ENCODE measurements at places on chromosomes 12 and 14.

DNA sequence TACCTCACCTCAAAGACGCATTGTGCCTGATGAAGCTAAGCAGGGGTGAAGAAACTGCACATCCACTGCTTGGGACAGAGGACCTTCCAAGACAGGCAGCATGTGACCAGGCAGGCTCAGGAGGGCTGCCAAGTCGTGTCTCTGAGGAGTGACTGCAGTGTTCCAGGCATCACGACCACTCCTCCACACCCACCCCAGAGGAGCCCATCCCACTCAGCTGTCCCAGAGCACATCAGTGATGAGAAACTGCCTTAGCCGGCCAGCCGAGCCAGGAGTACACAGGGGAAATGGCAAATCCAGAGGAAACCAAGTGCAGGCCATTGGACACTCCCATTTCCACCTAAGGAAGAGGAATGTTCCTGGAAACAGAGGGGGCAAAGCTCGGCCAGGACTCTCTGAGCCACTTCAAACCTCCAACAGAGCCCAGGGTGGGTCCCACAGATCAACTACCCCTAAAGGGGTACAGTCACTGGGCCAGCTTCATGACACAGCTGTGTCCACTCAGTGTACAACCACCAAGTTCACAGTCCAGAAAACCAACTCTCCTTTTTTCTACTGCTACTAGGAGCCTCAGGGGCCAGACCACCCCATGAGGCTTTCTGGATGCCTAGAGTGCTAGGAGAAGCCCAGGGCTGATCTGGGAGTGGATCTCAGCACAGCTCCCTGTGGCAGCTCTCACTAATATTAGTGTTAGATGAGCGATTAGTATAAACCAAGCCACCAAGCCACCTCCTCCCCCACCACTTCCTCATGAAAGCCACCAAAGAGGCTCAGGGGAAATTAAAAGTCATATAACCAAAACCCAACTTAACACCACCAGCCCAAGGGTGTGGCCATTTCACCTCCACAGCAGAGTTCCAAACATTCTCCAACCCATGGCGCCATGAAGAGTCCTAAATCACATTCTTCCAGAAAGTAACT lies 15.4 kb downstream of the PXN start:
- no peak for DNase-seq

GRCh38 chr12:6827437-6827911 lies 733 bp upstream of the P3H3 start:
- no peak for DNase-seq

- DNase-seq: no peak
Observed at GRCh38 chr14:54642801-54643695, 76.1 kb downstream of the SAMD4A start.

DNA sequence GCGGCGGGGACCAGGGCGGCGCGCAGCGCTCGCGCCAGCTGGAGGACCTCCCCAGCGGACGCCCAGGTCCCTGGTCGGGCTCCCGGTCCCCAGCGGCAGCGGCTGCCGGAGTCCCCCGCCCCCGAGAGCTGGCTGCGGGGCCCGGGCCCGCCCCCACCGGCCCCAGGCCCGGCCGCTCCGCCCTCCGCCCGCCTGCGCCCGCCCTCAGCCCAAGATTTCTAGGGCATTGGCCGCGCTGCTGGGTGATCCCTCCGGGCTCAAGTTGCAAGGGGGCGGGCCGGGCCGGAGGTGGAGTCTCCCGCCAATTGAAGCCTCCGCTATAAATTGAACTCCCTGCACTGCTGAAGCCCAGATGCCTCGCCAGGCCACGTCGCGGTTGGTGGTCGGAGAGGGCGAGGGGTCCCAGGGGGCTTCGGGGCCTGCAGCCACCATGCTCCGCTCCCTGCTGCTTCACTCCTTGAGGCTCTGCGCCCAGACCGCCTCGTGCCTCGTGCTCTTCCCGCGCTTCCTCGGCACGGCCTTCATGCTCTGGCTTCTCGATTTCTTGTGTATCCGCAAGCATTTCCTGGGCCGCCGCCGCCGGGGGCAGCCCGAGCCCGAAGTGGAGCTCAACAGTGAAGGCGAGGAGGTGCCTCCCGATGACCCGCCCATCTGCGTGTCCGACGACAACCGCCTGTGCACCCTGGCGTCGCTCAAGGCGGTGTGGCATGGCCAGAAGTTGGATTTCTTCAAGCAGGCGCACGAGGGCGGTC lies at the start of gene DIO3:
Gene DIO3, plus strand, starts transcription at position 351 of the 752 bp plus-strand sequence.
- no peak for DNase-seq

GRCh38 chr12:50120521-50120920 lies 8.5 kb downstream of the COX14 start:
- no peak for DNase-seq

DNA sequence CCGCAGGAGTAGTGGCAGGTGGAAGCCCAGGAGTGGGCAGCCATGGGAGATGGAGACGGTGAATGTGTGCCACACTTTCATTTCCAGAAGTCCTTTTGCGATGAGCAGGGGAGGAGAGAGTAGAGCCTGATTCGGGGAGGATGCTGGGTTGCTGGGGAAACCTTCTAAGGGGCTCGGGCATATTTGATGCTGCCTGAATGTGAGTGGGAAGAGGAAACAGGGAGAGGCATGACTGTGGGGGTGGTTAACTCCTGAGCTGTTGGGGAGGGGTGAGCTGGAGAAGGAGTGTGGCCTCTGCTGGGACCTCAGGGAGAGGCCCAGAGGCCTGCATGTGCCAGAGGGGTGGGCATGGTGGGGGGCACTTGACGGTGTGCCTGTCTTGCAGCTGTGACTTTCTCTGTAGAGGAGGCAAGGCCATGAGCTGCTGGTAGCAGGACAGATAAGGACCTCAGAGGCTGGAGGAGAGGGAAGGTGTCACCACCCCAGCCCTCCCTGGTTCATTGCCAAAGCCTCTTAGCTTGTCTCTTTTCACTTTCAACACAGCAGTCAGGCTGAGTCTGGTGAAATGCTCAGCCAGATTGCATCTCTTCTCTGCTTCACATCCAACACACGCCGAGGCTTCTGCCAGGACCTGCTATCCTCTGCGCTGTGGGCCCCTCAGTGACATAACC lies 11.4 kb downstream of the GLT1D1 start:
- DNase-seq: no peak

GRCh38 chr12:124754949-124755800 lies 108.5 kb downstream of the SCARB1 start:
- DNase-seq: no peak

- no peak for DNase-seq
Observed at GRCh38 chr12:32089586-32089985, 17.1 kb upstream of the BICD1 start.

DNA sequence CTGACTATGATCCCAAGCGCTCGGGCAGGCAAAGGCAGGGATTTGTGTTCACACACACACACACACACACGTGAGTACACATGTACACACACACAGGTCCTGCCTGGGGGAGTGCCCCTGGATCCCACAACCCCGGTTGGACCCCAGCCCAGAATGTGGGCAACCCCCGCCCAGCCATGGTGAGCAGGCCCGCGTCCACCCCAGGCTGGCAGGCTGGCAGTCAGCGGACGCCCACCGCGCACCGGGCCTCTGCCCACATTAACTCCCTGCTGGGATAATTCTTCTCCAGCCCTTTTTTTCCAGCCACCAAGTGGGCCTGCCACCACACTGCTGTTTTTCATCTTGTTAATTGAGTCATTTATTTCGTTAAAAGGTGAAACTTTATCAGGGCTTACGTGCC lies 256.2 kb downstream of the BCL11B start:
- no peak for DNase-seq

- no peak for DNase-seq
Observed at GRCh38 chr12:120467439-120467838, 2.1 kb downstream of the SRSF9 start.
